ENCODE measurements at places on chromosomes 3 and 15.

DNA sequence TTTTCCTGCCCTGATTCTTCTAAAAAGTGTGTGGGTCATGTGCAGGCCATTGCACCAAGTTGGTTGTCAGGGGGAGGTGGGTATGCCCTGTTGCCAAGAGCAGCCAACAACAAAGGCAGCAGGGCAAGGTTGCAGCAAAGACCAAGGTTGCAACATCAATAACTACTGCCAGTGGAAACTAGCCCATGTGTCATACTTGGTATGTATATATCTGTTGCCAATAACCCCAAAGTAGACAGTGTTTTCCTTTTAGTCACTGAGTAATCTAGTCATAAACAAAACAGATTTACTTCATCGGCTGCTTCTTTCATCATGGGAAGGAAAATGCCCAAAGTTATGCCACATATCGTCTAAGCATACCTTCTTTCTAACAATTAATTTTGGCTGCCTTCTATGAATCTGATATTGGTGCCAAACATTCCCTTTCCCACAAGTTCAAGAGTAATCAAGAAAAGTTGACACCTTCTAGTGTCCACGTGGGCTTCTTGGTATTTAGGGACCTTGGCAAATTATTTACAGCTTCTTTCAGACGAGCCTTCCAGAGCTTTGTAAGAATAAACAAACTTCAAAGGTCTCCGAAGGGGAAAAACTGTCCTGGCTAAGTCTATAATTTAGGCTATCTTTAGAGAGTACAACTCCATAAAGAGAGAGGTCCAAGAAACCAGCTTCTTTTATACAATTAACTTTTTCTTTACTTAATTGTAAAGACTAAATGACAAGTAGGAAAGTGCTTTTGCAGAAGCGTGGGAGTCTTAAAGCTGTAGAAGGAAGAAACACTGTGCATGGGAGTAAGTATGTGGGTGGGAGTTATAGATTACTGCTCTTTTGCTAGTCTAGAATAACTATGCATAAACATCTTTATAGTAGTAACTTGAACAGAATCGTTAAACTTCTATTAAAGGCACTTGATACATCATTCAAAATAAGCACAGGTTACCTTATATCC lies 10.0 kb upstream of the MBNL1 start:
- DNase-seq, result peak; percentile 48

GRCh38 chr3:181274025-181274424 lies 284.5 kb upstream of the DNAJC19 start:
- no peak for DNase-seq

GRCh38 chr3:114155370-114155821 lies 23.5 kb downstream of the DRD3 start:
- DNase-seq, result peak; percentile 9

GRCh38 chr3:187735837-187736236 lies 9.4 kb downstream of the BCL6 start:
- no peak for DNase-seq

DNA sequence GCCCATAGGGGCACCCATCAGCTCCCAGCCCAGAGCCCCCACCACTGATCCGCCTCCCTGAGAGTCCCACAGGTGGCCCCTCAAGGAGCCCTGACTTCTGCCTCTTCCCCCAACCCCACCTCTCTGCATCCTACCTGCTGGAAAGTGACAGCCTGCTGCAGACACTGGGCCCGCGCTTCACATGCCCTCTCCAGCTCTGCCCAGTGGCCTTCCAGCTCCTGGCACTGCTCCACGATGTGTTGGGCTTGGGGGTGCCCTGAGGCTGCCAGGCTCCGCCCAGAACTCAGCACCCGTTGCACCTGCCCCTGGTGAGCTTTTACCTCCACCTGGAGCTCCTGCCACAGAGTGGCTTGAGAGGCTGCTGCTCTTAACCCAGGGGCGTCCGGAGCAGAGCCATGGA lies 20.1 kb downstream of the SPTBN5 start:
- DNase-seq, result no peak

GRCh38 chr15:67550522-67550921 lies 8.0 kb downstream of the MAP2K5 start:
- DNase-seq, result no peak

DNA sequence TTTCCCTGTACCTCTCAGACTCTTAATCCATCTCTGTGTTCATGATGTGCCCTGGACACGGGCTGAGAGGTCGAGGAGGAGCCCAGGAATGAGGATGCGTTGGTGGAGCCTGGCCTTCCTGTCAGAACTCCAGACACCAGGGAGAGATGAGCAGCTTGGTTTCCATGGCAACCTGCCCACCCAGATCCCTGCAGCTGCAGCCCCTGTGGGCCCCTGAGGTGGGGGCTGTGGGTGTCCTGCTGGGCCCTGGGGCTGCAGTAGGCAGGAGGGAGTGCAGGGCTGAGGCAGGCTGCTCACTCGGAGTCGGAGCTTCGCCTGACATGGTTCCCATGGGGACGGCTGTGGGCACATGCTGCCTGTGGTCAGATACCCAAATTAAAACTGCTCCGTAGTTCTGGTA lies 7.7 kb upstream of the SCN10A start:
- DNase-seq, result no peak

- no peak for DNase-seq
These were observed 357.1 kb downstream of the ZPLD1 start for GRCh38 chr3:102791641-102792589.

DNA sequence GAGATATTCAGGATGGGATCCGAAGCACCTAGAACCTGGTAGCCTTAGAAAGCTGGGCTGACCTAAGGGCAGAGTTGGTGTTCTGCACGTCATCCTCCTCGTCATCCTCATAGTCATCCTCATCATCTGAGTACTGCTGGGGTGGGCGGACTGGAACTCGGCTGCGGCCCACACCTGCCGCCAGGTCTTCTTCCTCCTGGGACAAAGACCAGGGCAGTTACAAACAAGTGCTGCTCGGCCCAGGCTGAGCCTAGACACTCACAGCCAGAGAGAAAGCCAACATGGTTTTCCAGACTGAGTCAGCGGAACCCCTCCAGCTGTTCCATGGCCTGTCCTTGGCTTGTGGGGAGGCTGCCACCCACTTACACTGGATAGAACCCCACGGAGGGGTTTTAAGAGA lies 40.5 kb downstream of the SEMA3G start:
- no peak for DNase-seq

GRCh38 chr3:123105201-123106189 lies 38.7 kb downstream of the PDIA5 start:
- no peak for DNase-seq

DNA sequence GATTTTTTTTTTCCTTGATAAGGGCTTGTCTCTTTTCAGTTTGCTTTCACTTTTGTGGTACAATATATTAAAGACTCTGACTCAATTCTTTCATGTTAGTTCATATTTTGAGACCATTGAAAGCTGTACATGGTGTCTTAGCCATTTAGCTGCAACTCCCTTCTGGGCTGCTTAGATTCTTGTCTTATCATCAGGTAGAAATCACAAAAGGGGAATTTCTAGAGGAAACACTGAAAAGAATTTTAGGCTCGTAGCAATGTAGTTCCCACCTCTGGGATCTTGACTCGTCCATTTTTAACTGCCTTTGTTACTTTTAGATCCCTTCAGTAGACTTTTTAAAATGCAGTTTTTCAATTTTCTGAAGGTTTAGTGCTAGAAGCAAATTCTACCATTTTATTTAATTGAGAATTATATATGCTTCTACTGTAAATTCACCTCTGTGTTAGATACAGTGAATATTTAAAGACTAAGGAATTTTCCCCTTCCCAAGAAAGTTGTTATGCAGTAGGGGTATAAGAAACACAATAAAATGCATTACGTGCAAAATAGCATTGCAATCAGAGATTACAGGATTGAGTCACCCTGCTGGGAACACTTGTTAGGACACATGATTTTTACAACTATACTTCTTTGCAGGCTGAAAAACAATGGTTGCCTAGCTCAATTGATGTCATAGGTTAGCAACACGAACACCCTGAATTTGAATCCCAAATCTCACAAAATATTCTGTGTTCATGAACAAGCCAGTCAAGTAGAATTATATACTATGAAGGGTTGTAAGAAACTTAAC lies 772.7 kb downstream of the PDCD6IP start:
- DNase-seq, result no peak

GRCh38 chr15:52183562-52184173 lies 7.5 kb downstream of the GNB5 start:
- DNase-seq, result no peak

GRCh38 chr15:101043911-101044624 lies 124.9 kb downstream of the LRRK1 start:
- no peak for DNase-seq

- DNase-seq, result peak; percentile 44
These were observed 34.9 kb downstream of the PRKCD start for GRCh38 chr3:53195602-53196574.

- DNase-seq, result no peak
These were observed 106.1 kb downstream of the OXNAD1 start for GRCh38 chr3:16370872-16371740.

- DNase-seq, result no peak
These were observed 2.5 kb upstream of the GPR176 start for GRCh38 chr15:39922462-39923092.

- no peak for DNase-seq
These were observed 55.9 kb downstream of the PGPEP1L start for GRCh38 chr15:98951493-98952320.

DNA sequence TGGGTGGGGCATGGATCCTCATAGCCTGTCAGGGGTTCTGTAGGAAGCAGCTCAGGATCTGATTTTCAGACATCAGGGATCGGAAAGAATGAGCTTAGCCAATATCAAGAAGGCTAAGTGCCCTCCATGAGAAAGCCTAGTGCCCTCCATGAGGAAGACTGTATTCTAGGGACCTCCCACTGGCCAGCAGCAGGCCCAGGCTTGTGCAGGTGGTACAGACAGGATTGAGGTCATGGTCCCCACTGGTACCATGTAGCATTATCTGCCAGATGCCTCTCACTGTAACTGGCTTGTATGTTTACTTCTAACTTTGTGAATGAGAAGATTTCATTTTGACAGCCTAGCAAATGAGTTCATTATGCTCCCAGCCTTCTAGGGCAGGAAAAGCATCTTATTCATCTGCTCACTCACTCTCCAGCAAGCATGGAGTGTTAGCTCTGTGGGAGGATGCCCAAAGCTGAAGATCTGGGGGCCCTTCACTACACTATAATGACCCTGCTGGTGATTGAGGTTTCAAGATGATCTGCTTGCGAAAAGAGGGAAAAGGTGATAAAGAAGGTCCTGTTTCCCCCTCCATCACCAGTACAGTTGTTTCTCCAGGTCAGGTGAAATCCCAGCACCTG lies 7.5 kb downstream of the EPHB1 start:
- DNase-seq, result no peak

DNA sequence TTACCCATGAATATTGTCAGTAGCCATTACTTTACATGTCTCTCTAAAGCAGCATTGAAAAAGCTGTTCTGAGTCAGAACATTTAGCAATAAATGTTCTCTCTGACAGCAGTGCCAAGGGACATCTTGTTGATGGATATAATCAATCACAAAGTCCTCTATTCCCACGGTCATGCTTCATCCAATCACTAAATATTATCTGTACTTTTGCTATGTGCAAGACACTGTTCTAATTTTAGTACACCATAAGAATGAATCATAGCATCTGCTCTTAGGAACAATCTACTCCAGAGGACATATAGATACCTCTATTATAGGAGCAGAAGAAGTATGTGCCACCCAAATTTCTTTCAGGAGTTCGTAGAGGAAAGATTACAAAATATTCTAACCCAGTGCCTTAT lies 142.5 kb upstream of the MBNL1 start:
- no peak for DNase-seq

- no peak for DNase-seq
These were observed 21.9 kb downstream of the FEM1B start for GRCh38 chr15:68299436-68299835.

DNA sequence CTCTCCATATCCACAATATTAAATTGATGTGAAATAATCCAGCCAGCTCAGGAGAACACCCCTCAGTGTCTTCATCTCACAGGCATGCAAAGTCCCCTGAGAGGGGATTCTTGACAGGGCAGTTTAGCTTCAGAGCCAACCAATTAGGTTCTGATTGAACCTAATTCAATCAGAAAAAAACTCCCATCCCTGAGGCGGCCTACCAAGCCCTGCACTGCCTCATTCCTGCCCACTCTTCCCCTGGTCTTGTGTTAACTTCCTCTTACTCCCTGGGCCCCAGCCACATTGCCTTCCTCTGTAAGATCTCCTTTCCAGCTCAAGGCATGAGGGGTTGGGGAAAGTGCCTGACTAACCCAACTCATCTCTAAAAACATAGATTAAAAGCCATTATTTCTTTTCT lies 46.1 kb downstream of the FRMD4B start:
- DNase-seq, result no peak

DNA sequence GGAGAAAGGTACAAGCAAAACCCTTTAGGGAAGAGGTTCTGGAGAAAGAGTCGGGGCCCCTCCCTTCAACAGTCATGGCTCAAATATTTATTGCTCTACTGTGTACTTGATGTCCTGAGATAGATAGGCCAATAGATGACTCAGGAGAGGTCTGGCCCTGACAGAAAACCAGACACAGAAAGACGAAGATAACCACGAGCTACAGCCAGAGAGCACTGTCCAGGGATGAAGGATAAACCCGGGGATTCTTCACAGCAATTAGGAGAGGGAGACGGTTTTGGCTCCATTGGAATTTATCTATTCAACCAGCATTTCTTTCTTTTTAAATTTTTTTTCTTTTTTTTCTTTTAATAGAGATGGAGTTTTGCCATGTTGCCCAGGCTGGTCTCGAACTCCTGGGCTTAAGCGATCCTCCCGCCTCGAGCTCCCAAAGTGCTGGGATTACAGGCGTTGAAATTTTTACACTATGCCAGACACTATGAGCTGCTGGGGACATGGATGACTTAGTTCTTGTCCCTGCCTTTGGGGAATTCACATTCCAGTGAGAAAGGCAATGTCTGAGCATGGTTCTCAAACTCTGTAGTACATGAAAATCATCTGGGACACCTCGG lies 4.6 kb upstream of the CIDEC start:
- no peak for DNase-seq

DNA sequence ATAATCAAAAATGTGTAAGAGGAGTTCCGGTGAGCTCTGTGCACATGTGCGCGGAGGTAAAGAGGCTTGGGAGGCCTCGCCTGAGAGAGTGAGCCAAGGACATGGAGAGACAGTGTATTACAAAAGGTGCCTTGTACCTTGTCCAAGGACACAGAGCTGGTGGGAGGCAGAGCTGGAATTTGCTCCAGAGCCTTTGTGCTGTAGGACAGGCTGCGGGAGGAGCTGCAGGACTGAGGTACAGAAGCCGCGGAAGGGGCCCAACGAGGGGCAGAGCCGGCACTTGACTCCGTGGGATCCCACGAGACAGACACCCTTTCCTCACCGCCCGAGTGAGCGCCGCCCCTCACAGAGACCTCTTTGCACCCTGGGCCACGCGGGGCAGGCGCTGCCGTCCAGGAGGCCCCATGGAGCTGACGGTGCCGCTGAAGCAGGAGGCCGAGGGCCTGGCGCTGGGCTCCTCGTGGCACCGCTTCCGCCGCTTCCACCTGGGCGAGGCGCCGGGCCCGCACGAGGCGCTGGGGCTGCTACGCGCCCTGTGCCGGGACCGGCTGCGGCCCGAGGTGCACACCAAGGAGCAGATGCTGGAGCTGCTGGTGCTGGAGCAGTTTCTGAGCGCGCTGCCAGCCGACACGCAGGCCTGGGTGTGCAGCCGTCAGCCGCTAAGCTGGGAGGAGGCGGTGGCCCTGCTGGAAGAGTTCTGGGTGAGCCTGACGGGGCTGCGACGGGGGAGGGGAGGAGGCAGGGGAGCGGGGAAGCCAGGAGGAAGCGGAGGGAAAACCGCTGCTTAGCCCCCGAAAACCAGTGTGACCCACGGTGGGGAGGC lies 68.7 kb downstream of the SLTM start:
- no peak for DNase-seq

All from activated T-helper 9 cell treated with anti-CD3 and anti-CD28 coated beads, Interleukin-2, amount 50 U/mL, for 16 hours (primary cell).